ENCODE measurements at places on chromosomes 2 and 18.

GRCh38 chr2:194867328-194867727 lies 789.7 kb upstream of the SLC39A10 start:
- no peaks in the 10 kb centered on the region for H3K36me3 ChIP-seq
- H3K4me1 ChIP-seq, result no peaks in the 10 kb centered on the region
- DNase-seq, result no peak

GRCh38 chr2:128746356-128746755 lies 427.7 kb upstream of the HS6ST1 start:
- no peak overlapping the region for H3K4me3 ChIP-seq
- DNase-seq, result no peak
- H3K4me1 ChIP-seq, result peaks cover 3% of the 10 kb centered on the region
- H3K27me3 ChIP-seq, result no peaks in the 10 kb centered on the region

DNA sequence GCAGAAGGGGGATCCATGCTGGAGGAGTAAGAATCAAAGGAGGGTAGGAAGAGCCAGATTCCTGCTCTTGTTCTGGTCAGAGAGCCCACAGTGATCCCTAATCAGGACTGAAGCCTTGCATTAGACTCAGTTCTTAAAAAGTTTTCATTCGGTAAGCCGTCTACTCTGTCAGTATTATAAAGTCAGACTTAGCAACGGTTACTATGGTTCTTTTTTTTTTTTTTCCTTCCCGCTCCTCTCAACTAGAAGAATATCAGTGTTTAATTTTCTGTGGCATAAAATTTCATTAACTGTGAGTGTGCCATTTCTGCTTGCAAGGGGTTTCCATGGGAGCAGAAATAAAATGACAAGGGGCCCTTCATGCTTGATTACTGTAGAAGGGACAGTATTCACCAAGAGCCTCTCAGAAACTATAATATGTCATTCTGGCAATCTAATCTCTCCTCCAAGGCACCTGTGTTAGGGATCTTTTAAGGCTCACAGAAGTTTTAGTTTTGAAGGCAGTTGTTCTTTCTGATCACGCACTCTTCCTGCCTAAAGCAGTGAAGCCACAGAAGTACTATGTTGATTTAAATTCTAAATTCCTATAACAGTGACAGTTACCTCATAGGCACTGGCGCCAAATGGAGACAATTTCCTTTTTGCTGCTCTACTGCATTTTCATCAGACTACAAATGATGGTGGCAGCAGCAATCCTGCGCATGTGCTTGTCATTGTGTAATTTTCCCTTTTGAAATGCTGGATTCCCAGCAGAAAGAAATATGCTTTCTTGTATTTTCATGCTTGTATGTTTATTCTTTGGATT lies 57.0 kb downstream of the OSBPL6 start:
- DNase-seq, result no peak
- no peak overlapping the region for H3K27ac ChIP-seq
- no peaks in the 10 kb centered on the region for H3K36me3 ChIP-seq
- H3K4me1 ChIP-seq, result peaks cover 2% of the 10 kb centered on the region
- no peak overlapping the region for H3K4me3 ChIP-seq

DNA sequence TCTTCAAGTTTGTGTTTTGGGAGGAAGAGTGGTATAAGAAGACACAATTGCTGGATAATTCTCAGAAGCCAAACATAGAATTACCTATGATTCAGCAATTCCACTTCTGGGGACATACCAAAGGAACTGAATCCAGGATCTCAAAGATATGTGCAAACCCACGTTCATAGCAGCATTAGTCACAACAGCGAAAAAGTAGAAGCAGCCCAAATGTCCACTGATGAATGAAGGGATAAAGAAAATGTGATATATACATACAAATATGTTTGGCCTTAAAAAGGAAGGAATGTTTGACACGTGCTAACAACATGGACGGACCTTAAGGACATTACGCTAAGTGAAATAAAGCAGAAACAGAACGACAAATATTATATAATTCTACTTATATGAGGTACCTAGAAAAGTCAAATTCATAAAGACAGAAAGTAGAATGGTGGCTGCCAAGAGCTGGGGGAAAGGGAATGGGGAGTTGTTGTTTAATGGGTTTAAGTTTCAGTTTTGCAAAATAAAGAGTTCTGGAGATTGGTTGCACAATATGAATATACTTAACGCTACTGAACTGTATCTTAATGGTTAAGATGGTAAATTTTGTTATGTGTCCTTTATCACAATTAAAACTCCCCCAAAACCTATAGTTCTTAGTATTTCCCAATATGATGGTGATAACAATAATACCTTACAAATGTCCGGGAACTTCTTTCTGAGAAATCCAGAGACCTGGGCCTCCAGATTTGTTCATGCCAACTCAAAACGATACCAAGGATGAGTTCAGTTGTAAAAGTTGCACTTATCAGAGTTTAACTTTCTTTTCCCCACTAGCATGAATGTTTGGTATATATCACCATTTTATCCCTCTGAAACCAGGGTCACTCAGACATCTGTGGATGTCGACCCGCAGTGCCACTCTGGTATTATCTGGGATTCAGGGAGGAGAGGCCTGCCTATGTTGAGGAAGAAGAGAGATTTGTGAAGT lies 33.7 kb upstream of the WIPF1 start:
- no peaks in the 10 kb centered on the region for H3K27me3 ChIP-seq
- DNase-seq, result no peak
- H3K4me3 ChIP-seq, result no peak overlapping the region
- H3K4me1 ChIP-seq, result no peaks in the 10 kb centered on the region

GRCh38 chr2:72988726-72989273 lies 71.5 kb downstream of the EMX1 start:
- DNase-seq, result no peak
- no peaks in the 10 kb centered on the region for H3K4me1 ChIP-seq
- no peaks in the 10 kb centered on the region for H3K27me3 ChIP-seq
- H3K27ac ChIP-seq, result no peak overlapping the region
- H3K36me3 ChIP-seq, result no peaks in the 10 kb centered on the region

GRCh38 chr2:203744091-203744490 lies 37.7 kb downstream of the CD28 start:
- no peaks in the 10 kb centered on the region for H3K4me1 ChIP-seq
- DNase-seq, result no peak

DNA sequence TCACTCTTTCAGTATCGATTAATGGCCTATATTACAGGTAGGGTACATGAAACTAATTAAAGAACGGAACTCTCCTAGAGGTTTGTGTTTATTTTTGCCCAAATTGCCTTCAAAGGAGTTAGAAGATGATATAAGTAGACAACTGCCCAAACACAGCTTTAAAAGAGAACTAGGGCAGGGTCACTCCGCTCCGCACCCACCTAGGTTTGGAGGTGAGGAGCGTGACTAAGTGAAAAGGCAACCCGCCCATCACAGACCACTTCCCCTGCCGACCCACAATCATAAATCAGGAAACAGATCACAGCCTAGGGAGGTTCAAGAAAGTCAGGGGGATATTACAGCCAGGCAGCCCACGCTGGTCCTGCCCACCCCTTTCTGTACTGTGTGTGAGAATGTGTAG lies 166.7 kb downstream of the C1D start:
- H3K4me3 ChIP-seq, result no peak overlapping the region
- peaks cover 3% of the 10 kb centered on the region for H3K4me1 ChIP-seq
- H3K36me3 ChIP-seq, result no peaks in the 10 kb centered on the region
- H3K27me3 ChIP-seq, result no peaks in the 10 kb centered on the region
- no peak overlapping the region for H3K27ac ChIP-seq

- H3K27me3 ChIP-seq, result no peaks in the 10 kb centered on the region
- H3K4me1 ChIP-seq, result no peaks in the 10 kb centered on the region
- H3K36me3 ChIP-seq, result no peaks in the 10 kb centered on the region
- peak; percentile 50 for DNase-seq
These were observed 33.9 kb downstream of the BMP10 start for GRCh38 chr2:68837164-68837860.

DNA sequence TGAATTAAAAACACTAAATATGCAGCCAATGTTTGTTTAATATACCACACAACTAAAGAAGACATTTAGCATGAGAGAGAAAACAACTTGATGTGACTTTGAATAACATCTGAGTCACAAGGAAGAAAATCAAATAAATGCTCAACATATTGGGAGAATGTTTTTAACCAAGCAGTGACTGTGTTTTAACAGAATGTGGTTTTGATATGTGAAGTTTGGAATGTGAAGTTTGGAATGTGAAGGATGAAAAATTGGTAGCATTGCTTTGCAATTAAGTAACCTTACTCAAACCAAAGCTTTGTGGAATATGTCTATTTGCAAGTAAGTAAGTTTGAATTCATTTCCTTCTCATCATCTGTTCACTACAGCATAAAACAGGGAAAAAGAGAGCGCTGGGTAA lies 128.2 kb upstream of the DNAJC10 start:
- H3K4me3 ChIP-seq, result no peak overlapping the region
- no peaks in the 10 kb centered on the region for H3K27me3 ChIP-seq
- DNase-seq, result no peak
- H3K36me3 ChIP-seq, result no peaks in the 10 kb centered on the region
- peaks cover 5% of the 10 kb centered on the region for H3K4me1 ChIP-seq

DNA sequence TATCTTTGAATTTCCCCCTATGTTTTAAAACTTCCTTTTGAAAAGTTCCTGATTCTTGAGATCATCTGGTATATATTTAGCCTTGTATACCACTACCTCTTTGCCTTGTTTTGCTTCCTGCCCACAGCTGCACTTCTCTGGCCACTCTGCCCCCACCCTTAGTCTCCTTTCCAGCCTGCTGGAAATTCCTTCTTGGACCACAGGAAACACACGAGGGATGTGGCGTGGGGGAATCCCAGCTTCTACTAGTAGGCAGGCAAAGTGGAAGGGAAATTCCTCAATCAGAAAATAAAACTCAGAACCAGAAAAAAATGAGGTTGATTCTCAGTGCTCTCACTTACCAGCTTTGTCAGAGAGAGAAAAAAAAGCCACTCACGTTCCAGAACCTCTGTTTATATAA lies 13.4 kb downstream of the IL18RAP start:
- no peaks in the 10 kb centered on the region for H3K36me3 ChIP-seq
- no peak for DNase-seq
- H3K4me1 ChIP-seq, result no peaks in the 10 kb centered on the region
- H3K27me3 ChIP-seq, result no peaks in the 10 kb centered on the region

GRCh38 chr18:8871489-8871888 lies 166.1 kb downstream of the MTCL1 start:
- H3K27me3 ChIP-seq, result no peaks in the 10 kb centered on the region
- H3K4me3 ChIP-seq, result no peak overlapping the region
- H3K36me3 ChIP-seq, result no peaks in the 10 kb centered on the region
- peaks cover 1% of the 10 kb centered on the region for H3K4me1 ChIP-seq
- no peak for DNase-seq
- no peak overlapping the region for H3K27ac ChIP-seq

DNA sequence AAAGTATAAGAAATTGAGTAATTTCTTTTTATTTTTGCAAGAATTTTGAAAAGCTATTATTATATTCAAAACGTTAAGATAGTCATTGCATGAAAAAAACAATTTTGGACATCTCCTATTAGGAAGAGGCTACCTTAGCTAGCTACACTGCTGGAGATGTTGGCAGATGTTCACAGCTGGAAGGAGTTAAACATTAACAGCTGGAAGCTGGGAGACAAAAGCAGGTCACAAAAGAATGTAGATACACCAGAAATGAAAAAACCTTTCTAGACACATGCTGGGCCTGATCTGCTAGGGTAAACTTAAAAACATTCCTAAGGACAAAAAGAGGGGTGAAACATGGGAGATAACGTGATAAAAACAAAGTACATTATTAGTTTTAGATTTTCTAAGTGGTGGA lies 84.4 kb downstream of the SESTD1 start:
- peaks cover 2% of the 10 kb centered on the region for H3K4me1 ChIP-seq
- no peaks in the 10 kb centered on the region for H3K27me3 ChIP-seq
- H3K27ac ChIP-seq, result no peak overlapping the region
- DNase-seq, result no peak
- no peak overlapping the region for H3K4me3 ChIP-seq

DNA sequence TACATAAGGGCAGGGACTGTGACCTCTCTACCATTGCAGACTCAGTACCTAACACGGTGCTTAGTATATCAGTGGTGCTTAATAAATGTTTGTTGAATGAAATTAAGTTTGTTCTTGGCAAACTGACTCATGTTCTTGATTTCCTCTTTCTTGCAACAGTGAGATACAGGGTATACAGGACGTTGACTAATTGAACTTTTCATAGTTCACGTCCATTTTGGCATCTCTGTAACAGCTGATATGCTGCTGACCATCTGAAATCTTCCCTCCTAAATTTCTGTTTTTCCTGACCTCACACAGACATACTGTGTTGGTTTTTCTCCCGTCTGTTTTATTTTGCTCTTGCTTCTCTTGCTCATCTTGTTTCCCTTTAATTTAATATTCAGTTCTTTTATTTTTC lies 44.2 kb downstream of the LHCGR start:
- peaks cover 3% of the 10 kb centered on the region for H3K4me1 ChIP-seq
- no peak overlapping the region for H3K4me3 ChIP-seq
- no peak overlapping the region for H3K27ac ChIP-seq
- no peaks in the 10 kb centered on the region for H3K36me3 ChIP-seq
- H3K27me3 ChIP-seq, result no peaks in the 10 kb centered on the region

- H3K4me1 ChIP-seq, result 0 out of 2 replicates have a peak, but pooled peaks cover 2% of the 10 kb centered on the region
- H3K36me3 ChIP-seq, result no peaks in the 10 kb centered on the region
- H3K4me3 ChIP-seq, result no peak overlapping the region
- no peak overlapping the region for H3K27ac ChIP-seq
These were observed 897.4 kb upstream of the KLHL29 start for GRCh38 chr2:22487541-22487940.

DNA sequence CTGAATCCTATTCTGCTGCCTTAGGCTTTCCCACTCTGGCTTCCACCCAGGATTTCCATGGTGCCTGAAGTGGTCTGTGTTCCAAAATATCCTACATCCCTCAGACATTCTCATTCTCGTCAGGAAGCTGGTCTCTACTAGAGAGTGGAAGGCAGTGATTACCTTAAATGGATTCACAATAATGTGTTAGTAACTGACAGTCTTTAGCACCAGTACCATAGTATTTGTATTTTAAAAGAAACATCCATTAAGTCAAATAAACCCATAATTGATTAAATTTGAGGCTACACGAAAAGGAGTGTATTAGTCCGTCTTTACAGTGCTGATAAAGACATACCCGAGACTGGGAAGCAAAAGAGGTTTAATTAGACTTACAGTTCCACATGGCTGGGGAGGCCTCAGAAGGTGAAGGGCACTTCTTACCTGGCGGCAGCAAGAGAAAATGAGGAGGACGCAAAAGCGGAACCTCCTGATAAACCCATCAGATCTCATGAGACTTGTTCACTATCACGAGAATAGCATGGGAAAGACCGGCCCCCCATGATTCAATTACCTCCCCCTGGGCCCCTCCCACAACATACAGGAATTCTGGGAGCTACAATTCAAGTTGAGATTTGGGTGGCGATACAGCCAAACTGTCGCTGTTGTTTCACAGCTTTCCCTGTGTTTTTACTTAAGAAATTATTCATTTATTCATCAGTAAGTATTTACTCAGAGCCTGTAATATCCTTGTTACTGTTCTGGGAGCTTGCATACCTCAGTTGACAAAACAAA lies 306.5 kb downstream of the STK39 start:
- H3K27ac ChIP-seq, result no peak overlapping the region
- no peaks in the 10 kb centered on the region for H3K4me1 ChIP-seq
- no peak for DNase-seq

GRCh38 chr2:227592694-227593387 lies 5.9 kb upstream of the SCYGR2 start:
- no peak for DNase-seq
- H3K4me3 ChIP-seq, result no peak overlapping the region
- H3K27me3 ChIP-seq, result no peaks in the 10 kb centered on the region
- H3K4me1 ChIP-seq, result no peaks in the 10 kb centered on the region
- H3K27ac ChIP-seq, result no peak overlapping the region

- no peaks in the 10 kb centered on the region for H3K36me3 ChIP-seq
- no peak overlapping the region for H3K27ac ChIP-seq
- H3K4me1 ChIP-seq, result peaks cover 1% of the 10 kb centered on the region
- H3K4me3 ChIP-seq, result no peak overlapping the region
- H3K27me3 ChIP-seq, result peaks cover 17% of the 10 kb centered on the region
These were observed 88.2 kb upstream of the EPB41L3 start for GRCh38 chr18:5632041-5632440.

Measured in iPS DF 6.9 (cell line).